Vagina (tissue), 2 donors: ENCODE measurements at places on chromosomes 6 and 20.

GRCh38 chr20:57275813-57276212 is 9.4 kb upstream of the BMP7 start:
- DNase-seq: no peak

GRCh38 chr20:44632103-44632752 is 19.3 kb downstream of the ADA start:
- no peak for DNase-seq

- DNase-seq: no peak
Observed at GRCh38 chr6:31585491-31585890, 586 bp upstream of the LST1 start.

GRCh38 chr6:36201612-36202011 is 5.1 kb downstream of the BRPF3 start:
- DNase-seq: no peak

GRCh38 chr6:2426561-2427340 is 181.3 kb upstream of the GMDS start:
- no peak for DNase-seq

- no peak for DNase-seq
Observed at GRCh38 chr6:130035211-130035610, 16.8 kb downstream of the L3MBTL3 start.

GRCh38 chr20:34954904-34955230 is 739 bp downstream of the GSS start:
- DNase-seq: no peak

- no peak for DNase-seq
Observed at GRCh38 chr6:30325873-30326525, 728 bp upstream of the TRIM39 start.

DNA sequence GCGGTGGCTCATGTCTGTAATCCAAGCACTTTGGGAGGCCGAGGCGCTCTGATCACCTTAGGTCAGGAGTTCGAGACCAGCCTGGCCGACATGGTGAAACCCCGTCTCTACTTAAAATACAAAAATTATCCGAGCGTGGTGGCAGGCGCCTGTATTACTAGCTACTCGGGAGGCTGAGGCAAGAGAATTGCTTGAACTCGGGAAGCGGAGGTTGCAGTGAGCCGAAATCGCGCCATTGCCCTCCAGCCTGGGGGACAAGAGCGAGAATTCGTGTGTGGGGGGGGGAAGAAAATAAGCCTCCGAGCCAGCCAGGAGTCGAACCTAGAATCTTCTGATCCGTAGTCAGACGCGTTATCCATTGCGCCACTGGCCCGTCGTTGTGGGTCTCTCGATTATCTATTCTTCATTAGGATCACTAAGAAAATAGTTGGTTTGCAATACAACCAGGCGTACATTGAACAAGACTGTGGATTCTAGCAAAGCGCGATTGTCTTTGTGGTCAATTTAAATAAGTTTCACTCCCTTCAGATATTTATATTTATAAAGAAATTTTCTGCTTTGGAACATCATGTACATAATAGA is 33.9 kb upstream of the PRSS16 start:
- no peak for DNase-seq

- DNase-seq: no peak
Observed at GRCh38 chr6:83221889-83222479, 28.8 kb downstream of the RWDD2A start.
